Stomach (tissue), 19 donors: ENCODE measurements at places on chromosomes 3 and 15. TPM values are rescaled to one million over a fixed set of nuclear protein-coding genes. Genes with fewer than 3 reads are reported as not detected.

IL5RA gene
- total RNA-seq: under 0.01 TPM

SERF2 gene
- total RNA-seq: 1,195 TPM

SPESP1 gene
- 1.8 TPM for total RNA-seq

CYP1A1 gene
- 0.43 TPM for total RNA-seq

LRRC31 gene
- total RNA-seq: 1.8 TPM

BCHE gene
- total RNA-seq: 1.3 TPM

REC114 gene
- total RNA-seq: not detected

STAB1 gene
- 79.9 TPM for total RNA-seq

HCLS1 gene
- total RNA-seq: 43.2 TPM

CNTN3 gene
- 4.9 TPM for total RNA-seq

LSAMP gene
- 20.7 TPM for total RNA-seq

CCDC39 gene
- not detected for total RNA-seq

SH2D7 gene
- total RNA-seq: not detected

LMAN1L gene
- total RNA-seq: not detected

ITIH3 gene
- total RNA-seq: 3.5 TPM

GPR62 gene
- not detected for total RNA-seq

COL8A1 gene
- total RNA-seq: 7.2 TPM

LYZL4 gene
- not detected for total RNA-seq

AP3B2 gene
- 2.9 TPM for total RNA-seq

MESP1 gene
- 0.58 TPM for total RNA-seq

GLDN gene
- 2.0 TPM for total RNA-seq

PPP1R14D gene
- total RNA-seq: 2.2 TPM

IGSF10 gene
- not detected for total RNA-seq

CHL1 gene
- 25.3 TPM for total RNA-seq

GUCA1C gene
- not detected for total RNA-seq

CCDC13 gene
- total RNA-seq: 0.58 TPM

PRSS50 gene
- not detected for total RNA-seq

PRKCI gene
- 141 TPM for total RNA-seq

PLXNB1 gene
- total RNA-seq: 86.7 TPM

ACTC1 gene
- 2.2 TPM for total RNA-seq
